ENCODE measurements at places on chromosomes 2 and 18. TPM values are rescaled to one million over a fixed set of nuclear protein-coding genes. Genes with fewer than 3 reads are reported as not detected.

Gene MTCL1
- 17.8 TPM for total RNA-seq

Gene SIX2
- total RNA-seq, result 11.6 TPM

Gene SGPP2
- 13.0 TPM for total RNA-seq

Gene SERPINB8
- total RNA-seq, result 41.0 TPM

Gene ZNF516
- 49.8 TPM for total RNA-seq

Gene FBLN7
- total RNA-seq, result under 0.01 TPM

Gene HOXD13
- total RNA-seq, result not detected

Gene PAX3
- 5.8 TPM for total RNA-seq

Gene SH3BP4
- total RNA-seq, result 35.2 TPM

Gene ITGA4
- under 0.01 TPM for total RNA-seq

Gene CFC1
- total RNA-seq, result not detected

Gene CREG2
- 3.1 TPM for total RNA-seq

Gene WBP1
- total RNA-seq, result 27.7 TPM

Gene ZC3H6
- 8.3 TPM for total RNA-seq

Gene SERPINE2
- 114 TPM for total RNA-seq

Gene REG3G
- total RNA-seq, result not detected

Gene RNF152
- 24.6 TPM for total RNA-seq

Gene DNER
- total RNA-seq, result 1.0 TPM

Gene KCNE4
- 0.14 TPM for total RNA-seq

Gene CROCC2
- not detected for total RNA-seq

Gene COLEC12
- not detected for total RNA-seq

Gene TMEM131
- 58.3 TPM for total RNA-seq

Gene PROM2
- 101 TPM for total RNA-seq

Gene IL1A
- total RNA-seq, result 387 TPM

Gene ZNF512
- total RNA-seq, result 3.8 TPM

Gene GALNT13
- total RNA-seq, result 1.0 TPM

Gene CNTNAP5
- not detected for total RNA-seq

Gene MDH1B
- total RNA-seq, result 0.28 TPM

Gene PECR
- 8.5 TPM for total RNA-seq

Gene COL3A1
- total RNA-seq, result under 0.01 TPM

Gene RAPGEF4
- 0.34 TPM for total RNA-seq

Gene TRIP12
- total RNA-seq, result 419 TPM

Gene FSIP2
- 1.00 TPM for total RNA-seq

Gene E2F6
- total RNA-seq, result 13.7 TPM

Gene SCN1A
- not detected for total RNA-seq

Gene PSMA8
- not detected for total RNA-seq
